NCI-H1417 treated with DMSO at 0.1 percent for 48 hours (cell line): ENCODE measurements at places on chromosomes 1 and 21.

- no peak for DNase-seq
Measured at GRCh38 chr1:8903908-8904650, 25.6 kb upstream of the ENO1 start.

- DNase-seq = no peak
Measured at GRCh38 chr1:215001419-215002021, 81.0 kb upstream of the KCNK2 start.

- no peak for DNase-seq
Measured at GRCh38 chr1:245748646-245749045, 593.9 kb downstream of the KIF26B start.

- no peak for DNase-seq
Measured at GRCh38 chr1:64578270-64578973, 108.5 kb downstream of the CACHD1 start.

GRCh38 chr1:101377084-101377835, 140.4 kb downstream of the S1PR1 start:
- DNase-seq = no peak

GRCh38 chr21:41585199-41585994, 77.4 kb upstream of the TMPRSS2 start:
- no peak for DNase-seq

GRCh38 chr1:41294216-41294615, 52.1 kb upstream of the SCMH1 start:
- DNase-seq = no peak

DNA sequence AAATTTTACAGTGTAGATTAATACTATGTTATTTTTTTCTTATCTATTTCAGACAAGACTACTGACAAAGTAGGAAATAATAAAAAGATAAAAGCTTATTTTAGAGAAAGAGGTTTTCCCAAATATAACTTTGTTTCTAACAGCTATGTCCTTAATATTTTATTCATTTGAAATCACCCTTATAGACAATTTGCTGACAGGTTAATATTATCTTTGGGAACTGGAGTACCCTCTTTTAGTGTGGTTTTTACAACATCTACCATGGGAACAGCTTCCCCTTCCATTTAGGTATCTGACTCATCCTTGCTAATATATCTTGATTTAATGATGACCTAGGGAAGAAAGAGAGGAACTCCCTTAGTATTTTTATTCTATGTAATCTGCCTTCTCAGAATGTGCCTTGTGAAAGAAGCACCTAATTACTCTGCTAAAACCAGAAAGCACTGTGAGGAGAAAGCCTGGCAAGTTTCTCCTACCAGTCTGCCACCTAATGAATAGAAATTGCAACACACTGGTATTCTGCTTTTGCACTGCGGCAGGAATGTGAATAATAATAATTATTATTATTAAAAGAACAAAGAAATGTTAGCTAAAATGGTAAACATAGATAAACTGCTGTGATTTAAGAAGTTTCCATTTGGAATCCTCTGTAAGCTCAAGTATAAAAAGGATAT, 192.8 kb downstream of the PDE4B start:
- no peak for DNase-seq

DNA sequence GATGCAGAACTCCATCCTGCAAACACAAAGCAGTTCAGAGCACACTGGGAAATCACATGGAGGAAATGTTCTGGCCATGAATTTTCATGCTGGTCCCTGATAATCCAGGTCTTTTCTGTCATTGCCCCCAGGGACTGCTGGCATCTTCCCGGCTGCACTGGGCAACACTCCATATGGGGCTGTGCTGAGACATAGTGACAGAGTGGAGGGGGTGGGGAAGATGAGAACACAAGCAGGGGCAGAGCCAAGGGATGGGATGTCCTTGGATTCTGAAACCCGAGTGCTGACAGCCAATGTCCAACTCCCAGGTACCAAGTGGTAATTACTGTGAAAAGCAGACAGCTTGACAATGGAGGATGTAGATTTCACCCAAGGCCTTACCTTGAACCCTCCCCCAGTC, 185.7 kb downstream of the HIVEP3 start:
- DNase-seq = no peak

DNA sequence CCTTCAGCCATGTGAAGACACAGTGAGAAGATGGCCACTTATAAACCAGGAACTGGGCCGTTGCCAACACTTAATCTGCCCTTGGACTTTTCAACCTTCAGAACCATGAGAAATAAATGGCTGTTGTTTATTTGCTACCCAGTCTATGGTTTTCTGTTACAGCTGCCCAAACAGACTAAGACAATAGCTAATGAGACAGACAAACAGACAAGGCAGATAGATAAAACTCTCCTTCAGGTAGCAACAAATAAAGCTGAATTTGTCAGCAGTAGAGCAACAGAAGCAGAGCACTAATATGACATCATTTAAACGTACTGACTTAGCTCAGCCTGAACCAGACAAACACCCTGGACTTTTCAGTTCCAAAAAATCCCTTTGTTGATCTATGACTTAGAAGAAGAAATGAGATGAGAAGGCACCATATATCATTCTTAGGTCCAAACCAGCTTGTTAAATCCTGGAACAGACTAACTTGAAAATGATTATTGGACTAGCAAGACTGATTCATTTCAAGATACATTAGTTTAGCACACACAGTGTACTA, 27.0 kb downstream of the ZZZ3 start:
- DNase-seq = no peak

- no peak for DNase-seq
Measured at GRCh38 chr1:39344394-39345154, 140.1 kb downstream of the MACF1 start.

DNA sequence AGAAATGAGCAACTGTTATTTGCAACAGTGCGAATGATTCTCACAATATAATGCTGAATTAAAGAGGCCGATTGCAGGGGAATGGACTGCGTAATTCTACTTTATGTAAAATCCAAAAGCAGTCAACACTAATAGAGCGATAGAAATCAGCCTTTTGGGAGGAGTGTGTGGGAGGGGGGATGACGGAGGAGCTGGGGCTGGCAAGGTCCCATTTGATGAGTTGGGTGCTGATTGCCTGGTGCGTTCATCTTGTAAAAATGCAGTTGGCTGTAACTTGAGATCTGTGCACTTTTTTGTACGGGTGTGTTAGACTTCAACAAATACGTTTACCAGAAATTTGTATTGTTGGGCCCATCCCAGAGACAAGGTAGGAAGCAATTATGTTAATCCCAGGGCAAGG, 20.7 kb downstream of the TNFRSF8 start:
- no peak for DNase-seq

DNA sequence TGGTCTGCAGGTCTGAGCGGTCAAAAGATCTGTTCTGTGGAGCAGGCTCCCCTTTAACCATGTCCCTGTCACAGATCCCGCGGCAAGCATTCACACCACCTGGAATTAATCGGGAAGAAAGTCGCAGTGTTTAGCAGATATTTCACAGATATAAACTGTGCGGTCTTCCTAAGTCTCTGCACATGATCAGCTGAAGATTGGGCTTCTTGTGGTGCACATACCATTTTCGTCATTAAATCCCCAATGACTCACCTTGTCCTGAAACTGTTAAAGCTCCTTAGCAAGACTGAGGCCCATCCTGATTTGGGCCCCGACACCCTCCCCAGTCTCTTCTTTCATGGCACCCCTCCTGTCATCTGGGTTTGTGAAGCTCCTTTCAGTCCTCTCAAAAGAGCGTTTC, 158.8 kb downstream of the KIF26B start:
- DNase-seq = no peak

DNA sequence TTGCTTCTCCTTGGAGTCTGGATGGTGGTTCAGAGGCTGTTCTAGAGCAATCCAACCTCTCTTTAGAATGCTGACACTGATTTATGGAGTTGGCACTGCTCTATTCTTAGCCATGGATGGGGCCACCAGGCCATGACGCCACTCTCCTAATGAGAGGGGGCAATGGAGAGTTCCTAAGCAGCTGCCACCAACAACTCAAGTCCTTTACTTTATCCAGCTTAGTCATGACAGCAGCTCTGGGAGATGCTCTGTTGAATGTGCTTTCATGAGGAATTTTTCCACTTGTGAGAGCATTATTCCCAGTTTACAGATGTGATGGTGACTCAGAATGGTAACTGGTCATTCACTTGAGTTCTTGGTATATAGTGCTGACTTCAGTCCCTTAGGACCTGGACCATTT, 366.3 kb downstream of the HHAT start:
- DNase-seq = no peak

- DNase-seq = no peak
Measured at GRCh38 chr1:77227381-77227780, 8.2 kb upstream of the PIGK start.
